ENCODE measurements at places on chromosomes 1 and 21. TPM values are rescaled to one million over a fixed set of nuclear protein-coding genes. Genes with fewer than 3 reads are reported as not detected.

- DNase-seq, result peak; percentile 50
Observed at GRCh38 chr1:188782220-188782841, 1695.3 kb downstream of the BRINP3 start.

GRCh38 chr1:20574686-20575540 is 14.0 kb upstream of the CDA start:
- peak; percentile 87 for DNase-seq

ADAMTS4 gene
- 4.0 TPM for total RNA-seq

- no peak for DNase-seq
Observed at GRCh38 chr1:1144843-1145546, 28.7 kb upstream of the TTLL10 start.

GRCh38 chr21:45877821-45878469 is 103.6 kb upstream of the COL6A1 start:
- peak; percentile 28 for DNase-seq

DNA sequence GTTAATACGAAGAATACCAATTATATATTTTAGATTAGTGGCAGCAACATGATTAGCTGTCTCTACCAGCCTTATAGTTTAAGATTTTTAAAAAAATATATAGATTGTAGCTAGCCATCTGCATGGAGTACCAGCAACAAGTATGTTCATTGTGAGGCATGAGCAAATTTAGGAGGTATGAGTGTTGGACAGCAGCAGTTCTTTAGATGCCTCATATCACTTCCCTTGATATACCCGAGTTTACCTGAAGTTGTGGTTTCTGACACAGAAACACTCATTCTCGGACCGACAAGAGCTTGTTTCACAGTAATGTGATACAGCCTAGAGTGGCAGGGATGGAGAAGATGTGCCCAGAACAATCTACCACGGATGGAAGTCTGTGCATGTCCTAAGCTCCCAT is 69.1 kb downstream of the RGS18 start:
- DNase-seq, result no peak

Measured in cardiac muscle cell (in vitro differentiated cells and primary cell).